Mesenteric fat pad (tissue), 1 donor: ENCODE measurements at places on chromosomes 5 and 9. TPM values are rescaled to one million over a fixed set of nuclear protein-coding genes. Genes with fewer than 3 reads are reported as not detected.

DNA sequence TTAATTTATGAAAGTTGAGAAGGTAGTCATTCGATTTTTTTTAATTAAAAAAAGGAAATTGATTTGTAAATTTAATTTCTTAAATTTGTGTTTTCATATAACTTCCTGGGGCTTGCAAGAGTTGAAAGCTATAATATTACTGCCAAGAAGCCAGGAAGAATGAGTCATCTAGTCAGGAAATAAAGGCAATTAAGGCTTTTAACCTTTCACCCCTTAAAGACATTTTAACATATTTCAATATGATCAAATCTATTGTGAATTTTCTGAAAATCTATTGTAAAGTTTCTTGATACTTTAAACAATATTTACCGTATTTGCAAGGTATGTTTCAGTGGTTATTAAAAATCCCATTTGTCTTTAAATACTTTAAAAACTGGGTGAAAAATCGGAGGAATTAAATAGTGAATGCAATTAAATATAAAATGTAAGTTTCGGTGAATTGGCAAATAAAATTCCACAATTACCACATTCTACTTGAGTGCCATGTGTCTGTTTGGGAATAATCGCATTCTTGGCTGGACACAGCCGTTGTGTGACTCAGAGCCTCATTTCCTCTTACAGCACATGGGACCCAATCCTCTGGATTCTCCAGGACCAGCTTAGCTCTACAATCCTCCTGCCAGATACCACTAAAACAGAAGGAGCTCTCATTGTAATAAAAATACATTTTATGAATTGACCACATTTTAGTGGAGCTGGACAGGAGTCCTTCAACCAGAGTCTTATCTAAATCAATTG, 310.7 kb downstream of the HCN1 start:
- no peak for DNase-seq

F2RL1 gene
- total RNA-seq = 1.9 TPM

GRIN1 gene
- total RNA-seq = not detected

TCERG1 gene
- 55.0 TPM for total RNA-seq

PALM2AKAP2 gene
- 120 TPM for total RNA-seq

RNF208 gene
- total RNA-seq = 5.9 TPM

DNA sequence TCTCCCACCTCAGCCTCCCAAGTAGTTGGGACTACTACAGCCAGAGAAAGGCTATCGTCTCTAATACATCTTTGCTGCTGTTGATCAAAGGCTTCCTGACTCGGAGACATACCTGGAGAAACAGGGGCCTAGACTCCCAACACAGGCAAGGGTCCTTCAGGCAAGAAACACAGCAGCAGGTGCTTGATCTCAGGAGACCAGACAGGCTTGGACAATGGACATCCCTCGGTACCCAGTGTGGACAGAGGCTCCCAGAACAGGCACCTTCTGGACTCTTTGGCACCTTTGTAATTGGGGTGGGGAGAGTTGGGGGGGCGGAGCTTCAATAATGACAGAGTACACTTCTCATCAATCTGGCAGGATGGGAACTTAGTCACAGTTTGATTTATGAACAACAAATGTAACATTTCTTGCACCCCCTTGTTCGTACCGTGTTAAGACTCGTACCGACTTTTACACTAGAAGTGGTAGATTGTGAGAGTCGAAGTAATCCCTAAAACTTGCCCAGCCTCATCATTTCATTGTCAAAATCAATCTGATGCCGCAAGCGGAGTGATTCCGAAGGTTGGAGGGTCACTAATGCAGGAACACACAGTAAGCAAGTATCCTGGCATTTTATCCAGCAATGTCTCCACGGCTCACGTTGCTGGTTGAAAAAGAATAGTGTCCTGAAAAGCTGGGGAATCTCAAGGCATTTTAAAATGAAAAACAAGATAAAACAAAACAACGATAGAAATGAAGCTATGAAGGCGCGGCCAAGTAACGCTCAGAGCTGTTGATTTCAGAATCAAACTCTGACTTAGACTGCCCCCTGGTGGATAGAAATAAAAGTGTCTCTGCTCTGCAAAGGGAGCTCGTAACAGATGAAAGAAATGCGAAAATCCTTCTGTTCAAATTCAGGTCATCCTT, 46.4 kb upstream of the STK32A start:
- DNase-seq = no peak

DNA sequence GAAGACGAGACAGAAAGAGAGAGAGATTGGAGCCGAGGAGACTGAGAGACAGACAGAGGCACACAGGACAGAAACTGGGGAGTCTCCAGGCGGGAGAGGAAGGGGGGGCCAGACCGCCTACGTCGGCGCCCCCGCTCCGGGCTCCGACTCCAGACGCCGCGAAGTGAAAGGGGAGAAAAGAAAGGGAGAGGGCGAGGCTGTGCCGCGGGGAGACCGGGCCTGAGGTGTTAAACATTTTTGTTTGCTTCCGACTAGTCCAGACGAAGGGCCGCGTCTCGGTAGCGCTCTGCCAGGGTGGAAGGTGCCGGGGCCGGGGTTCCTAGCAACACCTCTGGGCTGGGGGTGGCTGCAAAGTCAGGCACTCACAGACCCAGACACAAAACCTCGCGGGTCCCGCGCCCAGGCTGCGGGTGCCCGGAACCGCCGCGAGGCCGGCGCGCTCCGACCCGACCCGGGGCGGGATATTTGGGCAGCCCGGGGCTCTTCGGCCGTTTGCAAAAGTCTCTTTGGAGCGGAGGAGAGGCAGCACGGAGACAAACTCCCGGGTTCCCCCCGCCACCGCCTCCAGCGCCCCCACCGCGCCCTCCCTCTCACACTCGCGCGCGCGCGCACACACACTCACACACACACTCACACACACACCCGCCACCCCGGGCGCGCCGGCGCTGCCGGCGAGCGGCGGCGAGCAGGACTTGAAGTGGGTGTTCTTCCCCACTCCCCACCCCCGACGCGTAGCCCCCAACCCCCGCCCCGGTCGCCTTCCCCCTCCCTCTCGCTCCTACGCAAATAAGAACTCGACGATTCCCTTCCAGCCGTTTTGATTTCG, 626 bp upstream of the FST start:
- no peak for DNase-seq

SHB gene
- 19.3 TPM for total RNA-seq

- no peak for DNase-seq
These were observed 330.8 kb upstream of the RFX3 start for GRCh38 chr9:3856592-3856991.

ACOT12 gene
- total RNA-seq = not detected

FREM1 gene
- total RNA-seq = 6.4 TPM
